Stimulated activated CD8-positive, alpha-beta memory T cell treated with anti-CD3 and anti-CD28 coated beads, Interleukin-4, amount 100 ng/mL, for 1 hour (primary cell): ENCODE measurements at places on chromosomes 11 and 22.

DNA sequence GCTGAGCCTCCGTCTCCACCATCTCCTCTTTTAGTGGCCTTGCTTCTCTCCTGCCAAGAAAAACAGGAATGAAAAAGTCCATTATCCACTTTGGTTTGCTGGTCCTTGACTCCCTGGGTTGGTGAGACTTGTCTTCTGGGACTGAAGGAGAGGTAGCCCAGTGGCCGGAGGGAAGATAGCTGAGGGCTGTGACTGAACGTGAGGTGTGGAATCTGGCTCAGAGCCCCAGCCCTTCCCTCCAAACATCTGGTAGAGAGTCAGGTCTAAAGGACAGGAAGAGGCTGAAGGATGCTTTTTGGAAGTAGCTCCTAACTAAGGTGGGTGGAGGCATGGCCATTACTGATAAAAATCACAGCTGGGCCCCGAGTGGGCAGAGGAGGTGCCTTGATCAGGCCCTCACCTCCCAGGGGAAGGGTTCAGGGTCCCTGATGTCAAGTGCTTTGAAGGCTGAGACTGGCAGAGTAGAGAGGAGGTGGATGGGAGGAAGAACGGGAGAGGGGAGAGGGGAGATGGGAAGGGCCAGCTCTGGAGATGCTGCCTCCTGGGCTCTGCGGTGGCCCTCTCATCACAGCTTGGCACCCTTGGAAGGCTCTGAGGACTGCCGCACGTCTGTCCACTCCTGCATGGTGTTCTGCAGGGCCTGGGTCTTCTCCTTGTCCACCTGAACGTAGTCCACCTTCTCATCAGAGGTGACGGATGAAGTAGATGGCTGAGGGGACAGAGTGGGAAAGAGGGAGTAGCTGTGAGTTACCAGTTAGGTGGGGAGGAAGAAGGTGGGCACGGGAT is 30.2 kb downstream of the USP35 start:
- no peak for DNase-seq

GRCh38 chr11:26045082-26045481 is 286.8 kb upstream of the ANO3 start:
- no peak for DNase-seq

- DNase-seq: no peak
Observed at GRCh38 chr11:87036756-87037449, 831 bp upstream of the TMEM135 start.

DNA sequence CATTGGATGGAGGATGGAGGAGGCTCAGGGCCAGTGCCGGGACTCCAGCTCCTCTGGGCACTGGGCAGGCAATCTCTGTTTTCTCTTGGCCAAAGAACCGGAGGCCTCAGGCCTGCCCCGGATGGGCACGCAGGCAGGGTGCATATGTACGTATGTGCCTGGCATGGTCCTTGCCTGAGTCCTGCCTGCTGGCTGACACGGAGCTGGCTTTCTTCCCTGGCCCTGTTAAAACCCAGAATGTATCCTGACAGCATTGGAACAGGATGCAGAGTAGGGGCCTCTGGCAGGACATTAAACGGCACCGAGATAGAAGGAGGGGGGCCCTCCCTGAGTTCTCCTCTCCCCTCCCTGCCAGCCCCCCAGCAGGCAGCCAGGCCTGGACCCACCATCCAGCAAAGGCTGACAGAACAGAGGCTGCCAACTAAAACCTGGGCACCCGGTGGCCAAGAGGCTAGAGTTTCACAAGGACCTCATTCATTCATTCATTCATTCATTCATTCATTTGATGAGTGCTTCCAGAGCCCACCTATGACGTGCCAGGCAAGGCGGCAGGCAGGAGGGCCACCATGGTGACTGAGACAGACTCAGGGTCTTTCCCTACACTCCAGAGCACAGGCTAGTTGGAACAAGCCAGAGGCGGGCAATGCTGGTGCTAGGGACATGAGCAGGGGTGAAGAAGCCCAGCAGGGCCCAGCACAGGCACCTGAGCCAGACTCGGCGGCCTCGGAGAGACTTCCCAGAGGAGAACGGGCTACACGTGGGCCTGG is 28.8 kb downstream of the FLRT1 start:
- no peak for DNase-seq

DNA sequence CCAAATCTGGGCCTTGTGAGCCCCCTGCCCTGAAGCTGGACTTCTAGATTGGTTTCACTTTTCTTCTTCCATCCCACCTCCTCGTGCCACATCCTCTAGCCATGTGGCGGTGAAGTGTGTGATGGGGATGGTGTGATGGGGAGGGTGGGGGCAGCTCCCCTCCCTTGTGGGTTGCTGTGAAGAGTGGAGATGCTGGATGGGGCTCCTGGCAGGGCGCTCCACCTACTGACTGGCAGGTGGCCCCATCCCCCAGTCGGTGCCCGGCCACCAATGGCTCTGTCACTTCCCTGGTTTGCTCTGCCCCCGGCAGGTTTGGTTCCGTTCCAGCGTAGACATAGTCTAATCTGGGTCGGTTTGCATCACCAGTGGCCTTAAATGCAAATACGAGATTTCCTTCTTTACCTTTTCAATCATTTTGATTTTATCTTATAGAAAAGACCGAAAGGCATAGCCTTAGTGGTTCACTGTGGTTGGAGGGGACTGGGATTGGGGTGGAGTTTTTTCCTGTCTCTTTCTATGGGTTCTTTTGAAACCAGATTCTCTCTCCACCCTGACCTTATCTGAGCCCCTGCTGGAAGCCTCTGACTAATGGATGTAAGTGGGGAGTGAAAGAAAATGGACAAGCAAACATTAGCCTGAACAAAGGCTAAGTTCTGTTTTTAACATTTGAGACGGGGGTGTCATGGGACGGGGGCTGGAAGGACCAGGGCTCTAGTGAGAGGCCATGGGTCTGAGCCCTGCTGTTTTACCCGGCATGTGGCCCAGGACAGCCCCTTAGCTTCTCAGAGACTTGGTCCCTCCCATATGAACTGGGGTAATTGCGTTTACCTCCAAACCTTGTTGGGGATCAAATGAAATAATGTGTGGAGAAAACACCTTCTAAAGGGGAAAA is 149.3 kb downstream of the CACNA1I start:
- DNase-seq: no peak

DNA sequence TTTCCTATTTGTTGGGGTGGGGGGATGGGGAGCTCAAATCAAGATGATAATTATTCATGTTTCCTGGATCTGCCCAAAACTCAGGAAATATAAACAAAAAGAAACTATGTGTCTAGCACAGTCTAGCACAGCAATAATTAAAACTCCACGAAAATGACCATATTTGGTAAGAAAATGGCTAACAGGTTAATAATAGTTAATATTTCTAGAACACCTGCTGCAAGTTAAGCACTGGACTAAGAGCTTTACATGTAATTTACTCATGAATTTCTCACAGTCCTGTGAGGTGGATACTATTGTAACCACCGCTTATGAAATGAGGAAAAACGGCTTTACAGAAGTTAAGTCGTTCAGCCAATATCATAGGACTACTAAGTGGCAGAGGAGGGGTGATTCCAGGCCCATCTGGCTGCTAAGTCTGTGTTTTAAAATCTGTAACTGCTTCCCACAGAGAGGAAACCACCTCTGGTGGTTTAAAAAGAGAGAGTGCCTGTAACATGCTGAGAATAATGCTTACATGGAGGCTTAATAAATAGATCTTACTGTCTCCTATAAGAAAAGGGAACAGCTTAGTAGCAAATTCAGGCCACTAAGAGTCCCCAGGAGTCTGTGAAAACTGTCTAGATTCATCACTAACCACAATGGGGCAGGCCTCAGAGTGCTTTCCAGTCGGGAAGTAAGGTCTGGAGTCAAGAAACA is 11.0 kb upstream of the AMOTL1 start:
- DNase-seq: no peak

- no peak for DNase-seq
Observed at GRCh38 chr11:46808799-46809431, 37.2 kb downstream of the CKAP5 start.

DNA sequence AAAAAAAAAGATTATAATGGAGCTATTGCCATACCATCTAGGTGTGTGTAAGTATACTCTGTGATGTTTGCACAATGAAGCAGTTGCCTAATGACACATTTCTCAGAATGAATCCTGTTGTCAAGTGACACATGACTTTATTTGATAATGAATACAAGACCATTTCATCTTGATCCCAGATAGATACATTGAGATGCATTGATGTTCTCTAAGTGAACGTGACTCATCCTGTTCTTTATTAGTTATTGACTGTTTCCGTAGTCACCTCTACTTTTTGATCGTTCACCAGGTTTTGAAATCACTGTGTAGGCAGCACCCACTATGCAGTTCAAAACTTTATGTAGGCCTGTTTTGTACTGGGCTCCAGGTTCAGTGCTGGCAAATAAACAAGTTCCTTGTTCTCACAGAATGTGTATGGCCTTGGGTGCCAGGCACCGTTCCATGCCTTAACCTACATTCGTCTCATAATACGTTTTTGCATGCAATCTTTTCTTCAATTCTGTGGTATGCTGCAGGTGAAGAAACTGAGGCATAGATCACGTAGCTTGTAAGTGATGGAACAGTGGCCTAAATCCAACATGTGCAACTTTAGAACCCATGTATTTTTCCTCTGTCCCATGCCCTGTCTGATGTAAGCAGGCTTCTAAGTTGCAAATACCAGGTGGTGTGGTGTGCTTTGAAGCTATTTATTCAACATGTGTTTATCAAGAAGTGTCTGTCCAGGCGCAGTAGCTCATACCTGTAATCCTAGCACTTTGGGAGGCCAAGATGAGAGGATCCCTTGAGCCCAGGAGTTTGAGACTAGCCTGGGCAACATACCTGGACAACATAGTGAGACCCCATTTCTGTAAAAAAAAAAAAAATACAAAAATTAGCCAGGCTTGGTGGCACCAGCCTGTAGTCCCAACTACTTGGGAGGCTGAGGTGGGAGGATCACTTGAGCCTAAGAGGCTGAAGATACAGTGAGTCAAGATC is 10.4 kb downstream of the SREBF2 start:
- DNase-seq: no peak
